HCEC 1CT (cell line): ENCODE measurements at places on chromosomes 2 and 18.

DNA sequence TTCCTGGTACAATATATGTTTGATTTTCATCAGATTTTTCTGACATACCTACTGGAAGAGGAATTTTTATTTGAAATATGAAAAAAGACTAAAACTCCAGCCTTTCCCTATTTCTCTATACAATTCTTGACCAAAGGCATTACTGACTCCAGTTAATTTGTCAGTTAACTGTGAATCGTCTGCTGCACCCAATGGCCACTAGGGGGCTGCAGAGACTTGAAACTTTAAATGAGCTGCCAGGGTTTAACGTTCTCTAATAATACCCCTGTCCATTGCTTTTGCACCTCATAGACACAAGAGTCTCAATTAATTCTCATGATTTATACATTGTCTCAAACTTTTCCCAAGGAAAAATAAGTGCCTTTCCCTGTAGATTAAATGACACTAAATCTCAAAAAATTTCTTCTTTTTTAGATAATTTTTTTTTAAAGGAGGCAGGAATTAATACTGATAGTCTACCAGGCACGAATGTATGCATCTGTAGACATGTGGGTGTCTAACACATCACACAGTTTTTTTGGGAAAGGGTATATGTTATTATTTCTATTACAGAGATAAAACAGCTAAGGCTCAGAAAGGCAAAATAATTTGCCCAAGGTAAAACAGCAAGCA is 1.8 kb upstream of the ALK start:
- DNase-seq = peak; percentile 60

GRCh38 chr18:32324181-32324580 is 134.3 kb downstream of the MEP1B start:
- DNase-seq = no peak

GRCh38 chr2:61016392-61017002 is 1.0 kb upstream of the PEX13 start:
- DNase-seq = no peak

DNA sequence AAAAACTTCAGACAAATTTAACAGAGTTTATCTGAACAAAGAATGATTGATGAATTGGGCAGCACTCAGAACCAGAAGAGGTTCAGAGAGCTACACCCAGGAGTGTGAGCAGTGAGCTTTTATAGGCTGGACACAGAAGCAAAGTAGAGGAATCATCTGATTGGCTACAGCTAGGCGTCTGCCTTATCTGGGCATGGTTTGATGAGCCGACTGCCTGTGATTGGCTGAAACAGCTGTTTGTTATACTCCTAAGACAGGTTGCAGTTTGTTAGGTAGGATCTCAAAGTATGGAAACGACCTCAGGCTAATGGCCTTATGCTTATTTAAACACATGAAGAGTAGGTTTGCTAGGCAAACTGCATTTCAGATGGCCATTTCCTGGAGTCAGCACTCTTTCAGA is 188.9 kb downstream of the MYO1B start:
- DNase-seq = no peak

- DNase-seq = no peak
Observed at GRCh38 chr2:21326152-21326551, 202.4 kb downstream of the TDRD15 start.
